ENCODE measurements at places on chromosomes 6 and 20. TPM values are rescaled to one million over a fixed set of nuclear protein-coding genes. Genes with fewer than 3 reads are reported as not detected.

Gene CPXM1
- total RNA-seq = not detected

Gene TUBB2B
- 31.3 TPM for total RNA-seq

- peak; percentile 24 for DNase-seq
These were observed 30.4 kb downstream of the PSMB1 start for GRCh38 chr6:170522565-170523183.

DNA sequence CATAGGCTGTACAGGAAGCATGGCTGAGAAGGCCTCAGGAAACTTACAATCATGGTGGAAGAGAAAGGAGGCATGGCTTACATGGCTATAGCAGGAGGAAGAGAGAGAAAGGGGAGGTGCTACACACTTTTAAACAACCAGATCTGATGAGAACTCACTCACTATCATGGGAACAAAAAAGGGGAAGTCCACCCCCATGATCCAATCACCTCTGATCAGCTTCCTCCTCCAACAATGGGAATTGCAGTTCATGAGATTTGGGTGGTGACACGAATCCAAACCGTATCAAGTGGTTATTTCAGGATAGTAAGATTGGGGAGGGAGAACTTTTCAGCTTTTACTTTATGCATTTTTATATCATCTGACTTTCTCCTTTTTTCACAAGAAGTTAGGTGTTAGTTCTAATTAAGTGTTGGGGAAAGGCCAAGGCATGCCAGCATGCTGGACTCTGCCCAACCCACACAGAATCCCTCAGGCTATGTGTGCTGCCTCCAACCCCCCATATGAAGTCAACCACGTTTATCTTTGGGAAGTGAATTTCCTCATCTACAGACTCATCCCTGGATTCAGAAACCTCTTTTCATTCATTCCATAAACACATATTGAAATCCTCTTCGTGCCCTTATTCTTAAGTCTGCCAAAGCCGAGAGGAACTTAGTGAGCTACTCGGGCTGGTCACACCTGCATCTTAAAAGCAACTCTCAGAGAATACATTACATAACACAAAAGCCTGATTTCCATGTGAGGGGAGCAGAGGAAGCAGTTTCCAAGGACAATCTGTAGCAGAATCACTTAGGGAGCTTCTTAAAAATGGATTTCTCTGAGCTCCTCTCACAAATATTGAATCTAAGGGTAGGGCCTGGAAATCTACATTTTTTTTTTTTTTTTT is 16.7 kb upstream of the CLIC5 start:
- DNase-seq = no peak
